Activated T-cell treated with anti-CD3 and anti-CD28 coated beads, Interleukin-2, amount 50 U/mL, for 4 hours (primary cell): ENCODE measurements at places on chromosomes 2 and 18.

- DNase-seq = no peak
Measured at GRCh38 chr2:66021296-66021695, 413.6 kb upstream of the MEIS1 start.

DNA sequence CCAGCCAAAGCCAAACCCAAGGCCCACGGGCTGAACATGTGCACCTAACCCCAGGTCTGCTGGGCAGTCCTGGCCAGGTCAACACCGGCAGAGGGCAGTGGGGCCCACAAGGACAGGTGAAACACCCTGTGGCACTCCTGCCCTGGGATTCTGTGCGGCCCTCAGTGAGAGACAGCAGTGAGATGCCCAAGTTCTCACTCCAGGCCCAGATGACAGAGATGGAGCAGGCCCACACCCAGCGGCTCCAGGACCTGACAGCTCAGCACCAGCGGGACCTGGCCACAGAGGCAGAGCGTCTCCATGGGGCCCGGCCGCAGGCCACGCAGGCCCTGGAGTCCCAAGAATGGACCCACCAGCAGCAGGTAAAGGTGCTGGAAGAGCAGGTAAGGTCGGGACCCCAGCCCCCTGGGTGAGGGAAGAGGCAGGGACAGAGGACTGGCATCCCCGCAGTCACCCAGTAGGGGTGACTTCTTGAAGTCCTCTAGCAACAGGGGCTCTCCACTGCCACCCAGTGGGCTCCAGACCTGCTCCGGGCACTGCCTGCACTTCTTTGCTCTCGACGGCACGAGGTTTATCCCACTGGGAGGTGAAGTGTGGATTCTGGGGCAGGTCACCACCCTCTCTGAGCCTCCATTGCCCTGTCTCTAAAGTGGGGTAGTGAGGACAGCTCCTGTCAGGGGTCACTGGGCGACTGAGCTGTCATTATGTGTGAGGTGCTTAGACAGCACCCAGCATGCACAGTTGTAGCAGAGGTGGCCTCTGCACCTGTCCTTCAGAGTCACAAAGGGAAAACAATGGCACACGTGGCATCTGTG is 8.8 kb upstream of the SNED1 start:
- DNase-seq = no peak

DNA sequence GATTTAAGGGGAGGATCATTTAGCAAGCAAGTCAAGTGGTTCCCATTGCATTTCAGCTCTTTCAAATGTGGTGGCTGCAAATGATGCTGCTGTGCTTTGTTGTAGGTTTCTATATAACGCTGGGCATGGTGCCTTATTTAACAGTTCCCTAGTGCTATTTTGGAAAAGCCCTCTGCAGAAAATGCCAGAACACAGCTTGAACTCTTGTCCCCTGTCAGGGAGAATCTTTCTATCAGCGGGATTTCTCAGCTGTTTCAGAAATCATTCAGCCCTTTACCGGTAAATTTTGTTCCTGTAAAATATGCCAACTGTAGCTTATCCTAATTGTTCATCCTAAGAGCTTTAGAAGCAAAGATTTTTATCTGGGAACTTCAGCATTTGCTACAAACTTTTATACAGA is 77.8 kb upstream of the DTNA start:
- no peak for DNase-seq

GRCh38 chr2:231133365-231134099 is 8.7 kb upstream of the HTR2B start:
- DNase-seq = no peak

- no peak for DNase-seq
Measured at GRCh38 chr2:150517951-150518680, 30.6 kb upstream of the RND3 start.

DNA sequence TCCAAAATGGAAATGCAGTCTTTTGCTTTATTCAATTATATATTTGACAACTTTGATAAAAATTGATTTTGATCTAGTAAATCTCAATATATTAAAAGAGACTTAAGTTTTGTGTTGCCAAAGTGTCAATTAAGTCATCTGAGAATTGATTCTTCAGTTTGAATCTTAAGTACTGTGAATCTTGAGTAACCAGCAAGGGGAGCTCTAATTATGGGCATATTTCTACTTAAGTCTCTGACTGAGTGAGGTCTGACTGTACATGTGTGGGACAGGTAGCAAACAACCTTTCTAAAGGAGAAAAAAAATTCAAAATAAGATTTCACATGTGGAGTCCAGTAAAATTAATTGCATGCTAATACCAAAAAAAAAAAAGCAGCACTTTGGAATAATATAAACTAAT is 503.7 kb upstream of the SLC8A1 start:
- no peak for DNase-seq
